ENCODE measurements at places on chromosomes 3 and 15. TPM values are rescaled to one million over a fixed set of nuclear protein-coding genes. Genes with fewer than 3 reads are reported as not detected.

ARRDC4 gene
- 3.8 TPM for total RNA-seq

MNS1 gene
- total RNA-seq: not detected

GRCh38 chr15:37087131-37087588 is 13.2 kb downstream of the MEIS2 start:
- DNase-seq: no peak

FBN1 gene
- 3.3 TPM for total RNA-seq

INTS14 gene
- 32.4 TPM for total RNA-seq

DNA sequence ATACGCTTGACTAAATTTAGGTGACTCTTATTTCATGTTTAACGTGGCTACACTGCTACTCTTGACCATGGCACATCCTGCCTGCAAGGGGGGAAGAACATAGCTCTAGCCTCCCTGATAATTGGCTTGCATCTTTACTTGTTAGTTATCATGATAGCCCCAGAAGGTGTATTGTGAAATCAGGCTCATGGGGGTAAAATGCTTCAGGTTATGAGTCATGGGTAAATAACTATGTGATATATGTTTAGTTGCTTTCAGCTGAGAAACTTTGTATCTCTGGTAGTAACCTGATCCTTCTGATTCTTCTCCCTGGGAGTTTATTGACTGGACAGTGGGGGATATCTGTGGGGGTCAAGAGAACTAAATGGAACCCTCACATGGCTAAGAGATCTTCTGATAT is 660.8 kb upstream of the UBE2E2 start:
- no peak for DNase-seq

PAK6 gene
- total RNA-seq: 9.4 TPM

- DNase-seq: no peak
Measured at GRCh38 chr3:151964743-151965142, 91.3 kb downstream of the SUCNR1 start.

- no peak for DNase-seq
Measured at GRCh38 chr3:11197484-11197883, 43.2 kb downstream of the HRH1 start.

GRCh38 chr3:37813403-37813802 is 48.3 kb upstream of the CTDSPL start:
- DNase-seq: no peak

BLOC1S6 gene
- 28.8 TPM for total RNA-seq

CACNA2D3 gene
- 1.8 TPM for total RNA-seq

GRCh38 chr3:23952646-23953045 is 7.6 kb downstream of the NR1D2 start:
- DNase-seq: no peak

DNA sequence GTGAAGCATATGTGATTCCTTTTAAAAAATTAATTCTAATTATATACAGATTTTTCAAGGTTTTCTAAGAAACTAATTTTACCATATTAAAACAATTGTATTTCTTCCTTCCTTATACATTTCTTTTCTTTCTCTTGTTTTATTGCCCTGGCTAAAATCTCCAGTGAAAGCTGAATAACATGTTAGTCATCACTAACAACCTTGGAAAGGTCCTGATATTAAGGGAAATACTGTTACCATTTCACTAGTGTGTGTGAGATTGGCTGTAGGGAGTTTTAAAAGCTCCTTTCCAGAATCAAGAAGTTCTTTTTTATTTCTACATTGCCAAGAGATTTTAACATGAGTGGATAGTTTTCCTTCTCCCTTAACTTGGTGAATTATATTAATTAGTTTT is 229.7 kb upstream of the EIF1B start:
- DNase-seq: no peak

SLC24A5 gene
- total RNA-seq: not detected

DNA sequence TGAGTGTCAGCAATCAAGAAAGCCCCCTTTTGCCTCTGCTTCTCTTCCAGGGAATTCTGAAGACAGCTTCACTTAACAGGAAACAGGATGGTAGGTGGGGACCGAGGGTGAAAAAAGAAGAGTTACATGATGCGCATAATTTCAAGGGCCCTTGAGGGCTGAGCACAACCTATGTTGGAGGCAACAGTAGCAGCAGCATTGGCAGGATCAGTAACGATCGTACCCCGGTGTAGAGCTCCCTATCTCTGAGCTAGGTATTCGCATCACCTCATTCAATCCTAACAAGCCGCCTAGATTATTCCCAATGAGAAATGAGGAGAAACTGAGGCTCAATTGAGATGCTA is 432 bp upstream of the RAD54L2 start:
- DNase-seq: no peak

DNA sequence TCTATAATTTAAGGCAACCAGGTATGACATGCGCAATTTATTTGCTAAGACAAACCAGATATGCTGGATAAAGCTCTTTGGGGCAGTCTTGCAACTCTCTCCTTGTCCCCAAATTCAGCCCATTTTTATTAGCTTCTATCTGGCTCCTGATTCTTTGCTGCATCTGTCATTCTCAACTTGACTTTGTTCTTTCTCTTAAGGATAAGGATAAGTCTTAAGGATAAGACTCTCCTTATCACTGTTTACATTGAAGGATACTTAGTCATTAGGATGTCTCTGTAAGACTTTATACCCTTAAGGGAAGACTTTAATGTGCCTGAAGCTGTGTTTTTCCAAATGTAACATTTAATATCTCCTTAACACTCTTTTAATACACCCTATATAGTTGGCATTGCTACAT is 49.2 kb downstream of the ALCAM start:
- no peak for DNase-seq

DNA sequence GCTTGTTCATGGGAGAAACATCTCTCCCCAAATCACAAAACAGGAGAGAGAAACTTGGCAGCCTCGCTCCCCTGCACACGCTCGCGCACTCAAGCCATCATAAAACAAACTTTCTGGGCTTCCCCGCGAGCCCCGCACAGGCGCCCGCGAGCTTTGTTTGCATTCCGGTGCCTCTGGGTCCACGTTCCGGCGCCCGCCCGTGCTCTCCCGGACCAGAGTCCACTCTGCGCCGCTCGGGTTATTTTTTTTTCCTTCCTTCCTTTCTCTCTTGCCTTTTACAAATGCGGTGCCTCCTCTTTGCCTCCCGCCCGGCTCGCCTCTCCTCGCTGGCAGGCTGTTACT is 363 bp downstream of the MAGI1 start:
- peak; percentile 54 for DNase-seq

C2CD4B gene
- total RNA-seq: 0.73 TPM

GRCh38 chr3:86963611-86964010 is 27.3 kb downstream of the VGLL3 start:
- no peak for DNase-seq

DNA sequence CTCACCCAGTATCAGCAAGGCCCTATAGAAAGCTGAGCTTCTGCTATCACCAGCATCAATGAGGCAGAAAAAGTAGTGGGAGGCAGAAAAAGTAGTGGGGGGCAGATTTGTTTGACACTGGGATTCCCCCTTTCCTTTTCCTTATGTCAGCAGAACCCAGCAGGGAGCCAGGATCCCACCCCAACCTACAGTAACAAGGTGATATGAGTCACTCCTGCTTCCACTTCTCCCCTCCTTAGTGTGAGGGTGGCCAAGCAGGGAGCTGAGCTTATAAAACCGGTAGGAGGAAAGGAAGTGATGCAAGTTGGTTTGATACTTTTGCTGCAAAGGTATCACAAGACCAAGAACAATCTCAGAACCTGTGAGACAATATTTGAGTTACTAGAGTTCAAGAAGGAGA is 128.7 kb downstream of the SCAPER start:
- DNase-seq: no peak

DNA sequence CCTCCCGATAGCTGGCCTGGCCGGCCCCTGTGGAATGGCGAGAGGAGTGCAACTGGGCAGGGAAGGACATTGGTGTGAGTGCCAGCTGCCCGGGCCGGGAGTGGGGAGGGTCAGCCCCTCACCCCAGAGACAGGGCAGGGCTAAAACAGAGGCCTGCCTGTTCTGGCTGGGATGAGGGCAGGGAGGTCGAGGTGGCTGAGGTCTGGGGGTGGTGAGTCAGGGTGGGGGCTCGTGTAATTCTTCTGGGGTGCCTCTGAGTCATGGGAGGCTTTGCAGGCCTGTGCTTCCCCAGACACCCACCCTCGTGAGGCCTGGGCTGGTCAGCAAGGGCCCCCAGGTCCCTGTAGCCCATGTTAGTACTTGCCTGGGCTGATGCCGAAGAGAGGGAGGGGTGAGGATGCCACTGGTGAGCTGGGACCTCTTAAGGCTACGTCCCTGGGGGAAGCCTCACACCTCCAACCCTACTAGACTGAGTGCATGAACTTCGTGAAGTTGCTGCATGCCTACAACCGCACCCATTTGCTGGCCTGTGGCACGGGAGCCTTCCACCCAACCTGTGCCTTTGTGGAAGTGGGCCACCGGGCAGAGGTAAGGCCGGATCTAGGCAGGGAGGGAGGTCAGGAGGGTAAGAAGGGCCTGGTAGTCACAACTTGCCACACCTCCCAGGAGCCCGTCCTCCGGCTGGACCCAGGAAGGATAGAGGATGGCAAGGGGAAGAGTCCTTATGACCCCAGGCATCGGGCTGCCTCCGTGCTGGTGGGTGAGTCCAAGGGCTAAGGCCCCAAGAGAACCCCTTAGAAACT is 1.7 kb downstream of the SEMA3B start:
- DNase-seq: no peak

TXNRD3 gene
- total RNA-seq: 3.4 TPM

DNA sequence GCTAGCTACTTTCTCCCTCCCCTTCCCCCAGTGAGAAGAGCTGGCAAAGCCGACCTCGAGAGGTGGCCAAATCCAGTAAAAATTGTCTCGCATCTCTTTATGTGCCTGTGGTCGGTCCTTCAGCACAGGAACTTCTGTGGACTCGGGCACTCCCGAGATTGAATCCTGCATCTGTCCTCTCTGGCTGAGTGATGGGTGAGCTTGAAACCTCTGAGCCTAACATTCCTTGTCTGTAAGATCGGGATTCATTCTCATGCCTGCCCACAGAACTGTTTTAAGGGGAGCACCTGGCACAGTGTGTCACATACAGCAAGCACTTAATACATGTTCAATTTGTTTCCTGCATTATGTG is 11.3 kb downstream of the CX3CR1 start:
- no peak for DNase-seq

GRCh38 chr3:11430624-11431023 is 158.4 kb downstream of the ATG7 start:
- DNase-seq: no peak

SLC26A6 gene
- 51.2 TPM for total RNA-seq

All from H1 (cell line).